ENCODE measurements at places on chromosomes 6 and 20.

DNA sequence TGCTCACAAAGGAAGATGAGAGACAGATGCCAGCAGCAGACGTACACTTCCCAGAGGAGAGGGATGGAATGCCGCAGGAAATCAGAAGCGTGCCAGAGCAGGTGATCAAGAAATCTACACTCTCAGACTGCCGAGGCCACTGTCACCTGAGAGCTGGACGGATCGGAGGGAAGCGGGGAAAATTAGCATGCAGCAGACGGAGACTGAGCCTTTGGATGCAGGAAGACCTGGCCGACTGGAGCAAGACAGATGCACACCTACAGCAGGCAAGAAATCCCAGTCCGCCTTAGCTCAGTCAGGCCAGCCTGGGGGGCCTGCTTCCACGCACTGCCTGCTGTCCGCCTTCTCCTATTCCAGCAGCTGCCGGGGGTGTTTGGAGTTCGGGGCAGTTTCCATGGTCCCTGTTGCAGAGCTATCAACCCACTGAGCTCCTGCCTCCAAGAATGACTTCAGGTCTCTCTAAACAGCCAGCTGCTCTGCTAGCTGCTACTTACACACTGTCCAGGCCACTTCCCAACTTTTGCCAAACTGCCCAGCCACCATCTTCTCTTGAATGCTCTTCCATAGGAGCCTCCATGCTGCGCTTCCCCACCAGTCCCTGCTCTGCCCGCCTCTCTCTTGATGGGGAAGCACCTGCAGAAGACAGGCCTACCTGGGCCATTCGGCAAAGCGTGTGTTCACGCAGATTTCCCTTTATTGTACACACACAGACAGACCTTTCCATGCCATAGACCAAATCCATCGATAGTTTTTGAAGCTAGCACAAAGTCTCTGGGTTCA is 368.5 kb downstream of the ZFAND3 start:
- DNase-seq, result no peak

- no peak for DNase-seq
Measured at GRCh38 chr6:44232676-44233566, 9.5 kb downstream of the SLC29A1 start.

- no peak for DNase-seq
Measured at GRCh38 chr6:93581371-93581770, 162.0 kb upstream of the EPHA7 start.

DNA sequence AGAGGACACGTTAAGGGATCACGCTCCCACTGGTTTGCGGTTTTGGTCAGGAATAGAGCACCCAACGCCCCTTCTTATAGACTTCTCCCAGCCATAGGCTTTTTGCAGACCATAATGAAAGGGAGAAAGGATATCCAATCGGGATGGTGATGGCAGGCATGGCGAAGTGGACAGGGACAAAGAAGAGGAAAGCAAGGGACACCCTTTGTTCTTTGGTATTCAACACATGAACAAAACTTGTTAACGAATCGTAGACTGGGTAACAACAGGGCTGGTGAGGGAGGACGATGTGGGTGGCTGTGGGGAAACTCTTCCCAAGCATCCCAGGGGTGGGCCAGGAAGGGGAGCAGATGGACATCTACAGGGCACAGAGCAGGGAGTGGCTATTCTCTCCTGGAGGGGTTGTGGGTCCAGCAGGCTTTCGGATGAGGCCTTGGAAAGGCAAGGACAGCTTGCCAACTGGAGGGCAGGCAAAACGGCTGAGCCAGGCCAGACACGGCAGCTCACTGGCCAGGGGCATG is 1.4 kb upstream of the HSP90AB1 start:
- DNase-seq, result no peak

DNA sequence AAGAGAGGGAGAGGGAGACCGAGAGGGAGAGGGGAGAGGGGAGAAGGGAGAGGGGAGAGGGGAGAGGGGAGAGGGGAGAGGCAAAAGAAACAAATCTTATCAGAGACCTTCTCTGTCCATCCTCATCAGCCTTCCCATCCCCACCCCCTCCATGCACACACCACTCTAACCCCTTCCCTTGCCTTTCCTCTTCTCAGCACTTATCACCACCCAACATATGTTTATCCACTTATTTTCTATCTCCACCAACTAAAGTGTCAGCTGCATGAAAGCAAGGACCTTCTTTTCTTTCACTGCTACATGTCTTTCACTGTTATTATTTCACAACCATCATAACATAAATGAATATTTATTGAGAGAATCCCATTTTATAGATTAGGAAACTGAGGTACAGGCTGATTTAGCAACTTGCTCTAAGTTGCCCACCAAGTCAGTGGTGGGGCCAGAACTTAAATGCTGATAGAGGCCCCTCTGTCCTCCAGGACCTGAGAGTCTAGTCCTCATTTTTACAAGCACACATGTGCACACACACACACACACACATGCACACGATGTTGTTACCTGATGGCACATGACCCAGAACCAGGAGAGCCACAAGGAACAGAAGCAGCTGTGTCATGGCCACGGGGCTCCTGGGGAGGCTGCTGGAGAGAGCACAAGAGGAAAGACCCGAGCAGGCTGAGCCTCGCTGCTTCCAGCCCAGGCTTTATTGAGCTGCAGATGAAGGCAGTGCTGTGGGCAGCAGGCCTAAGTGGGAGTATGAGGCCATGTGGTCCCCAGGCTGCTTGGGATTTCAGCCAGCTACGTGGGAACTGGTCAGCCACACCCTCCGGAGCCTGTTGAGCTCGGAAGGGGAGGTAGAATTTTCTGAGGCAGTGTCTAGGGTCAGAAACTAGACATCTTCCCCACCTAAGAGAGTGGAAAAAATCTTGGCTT is 2.3 kb downstream of the DEFB124 start:
- DNase-seq, result no peak

DNA sequence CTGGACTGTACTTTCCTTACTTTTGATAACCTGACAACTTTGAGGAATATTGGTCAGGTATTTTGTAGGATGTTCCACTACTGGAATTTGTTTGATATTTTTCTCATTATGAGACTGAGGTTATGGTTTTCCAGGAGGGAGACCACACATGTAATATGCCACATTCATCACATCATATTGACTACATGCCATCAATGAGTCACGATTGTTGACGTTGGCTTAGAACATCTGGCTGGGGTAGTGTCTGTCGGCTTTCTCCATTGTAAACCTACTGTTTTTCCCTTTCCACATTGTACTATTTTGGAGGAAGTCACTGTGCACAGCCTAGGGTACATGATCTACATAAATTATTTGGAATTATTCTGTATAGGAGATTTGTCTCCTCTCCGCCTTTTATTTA is 1.4 kb upstream of the STX11 start:
- no peak for DNase-seq

GRCh38 chr6:44176762-44177509 is 18.3 kb downstream of the CAPN11 start:
- DNase-seq, result no peak

DNA sequence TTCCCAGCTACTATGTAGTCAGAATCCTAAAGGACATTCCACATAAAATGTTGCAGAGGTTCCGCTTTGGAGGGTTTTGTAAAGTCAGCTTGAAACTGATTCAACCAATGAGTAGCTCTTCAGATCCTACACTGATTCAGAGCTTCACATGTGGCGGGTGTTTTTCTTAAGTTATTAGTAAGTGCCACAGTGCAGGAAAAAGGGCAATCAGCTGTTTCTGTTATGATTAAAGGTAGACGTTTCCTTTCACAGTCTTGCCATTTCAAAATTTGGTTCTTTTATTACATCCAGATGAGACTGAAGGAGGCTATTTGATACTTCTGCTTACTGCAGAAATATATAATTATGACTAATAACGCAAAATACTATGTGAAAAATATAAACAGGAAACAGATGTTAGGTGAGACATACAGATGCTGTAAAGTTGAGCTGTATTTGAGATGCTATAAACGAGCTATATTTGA is 443.9 kb downstream of the CDKAL1 start:
- no peak for DNase-seq

- peak; percentile 2 for DNase-seq
Measured at GRCh38 chr6:42260972-42261371, 43.3 kb upstream of the MRPS10 start.

DNA sequence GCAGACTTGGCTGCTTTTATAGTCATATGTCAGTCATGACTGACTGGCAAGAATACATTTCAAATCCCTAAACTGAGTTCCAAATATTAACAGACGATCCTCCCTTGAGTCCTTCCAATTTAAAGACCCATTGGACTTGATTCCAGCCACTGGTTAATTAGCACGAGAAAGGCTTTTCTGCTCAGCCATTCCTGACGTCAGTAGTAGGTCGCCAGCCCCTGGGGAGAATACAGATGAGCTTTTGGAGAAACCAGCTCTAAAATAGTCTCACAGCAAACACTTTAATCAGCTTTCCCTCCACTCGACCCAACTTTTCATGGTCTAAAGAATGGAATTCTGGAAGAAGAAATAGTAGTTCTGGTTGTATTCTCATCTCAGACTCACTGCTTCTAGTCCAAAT is 91.6 kb downstream of the SLC22A3 start:
- no peak for DNase-seq

DNA sequence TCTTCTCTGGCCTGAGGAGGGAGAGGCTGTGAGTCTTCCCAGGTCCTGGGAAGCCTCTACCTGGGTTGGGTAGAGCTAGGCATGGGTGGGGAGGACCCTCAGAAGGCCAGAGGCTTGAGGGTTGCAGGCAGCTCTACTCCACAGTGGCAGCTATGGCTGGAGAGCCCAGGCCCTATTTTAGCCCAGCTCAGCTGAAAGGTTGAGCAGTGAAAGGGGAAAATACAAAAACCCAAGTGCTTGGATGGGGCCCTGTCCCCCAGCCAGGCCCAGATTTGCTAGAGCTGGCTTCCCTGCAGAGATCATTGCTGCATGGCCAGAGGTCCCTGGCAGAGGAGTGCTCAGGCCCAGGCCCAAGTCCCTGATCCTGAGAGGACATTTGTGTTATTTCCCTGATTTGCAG is 45.7 kb downstream of the SUN5 start:
- DNase-seq, result no peak
